ENCODE measurements at places on chromosomes 7 and 10. TPM values are rescaled to one million over a fixed set of nuclear protein-coding genes. Genes with fewer than 3 reads are reported as not detected.

The VAX1 gene
- 0.71 TPM for total RNA-seq

The PROSER2 gene
- 21.4 TPM for total RNA-seq

The GPR15LG gene
- total RNA-seq, result not detected

The SH2B2 gene
- 26.6 TPM for total RNA-seq
